Activated CD8-positive, alpha-beta memory T cell treated with anti-CD3 and anti-CD28 coated beads, Interleukin-2, amount 50 U/mL, for 48 hours (primary cell): ENCODE measurements at places on chromosomes 12 and 14.

DNA sequence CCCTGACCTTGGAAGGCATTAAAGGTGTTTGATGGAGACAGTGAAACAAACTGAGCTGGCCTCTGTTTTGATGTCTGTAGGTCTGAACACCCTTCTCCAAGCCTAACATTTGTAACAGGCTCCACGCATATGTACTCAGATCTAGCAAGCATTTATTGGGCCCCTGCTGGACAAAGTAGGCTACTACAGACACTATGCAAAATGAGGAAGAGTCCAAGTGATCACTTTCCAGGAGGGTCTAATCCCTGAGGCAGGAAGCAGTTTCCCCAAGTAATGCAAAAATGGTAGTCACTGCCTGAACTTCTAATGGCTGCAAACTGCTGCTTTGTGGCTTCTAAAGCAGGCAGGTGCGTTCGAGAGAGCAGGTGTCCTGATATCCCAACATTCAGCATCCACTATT, 405.8 kb downstream of the MED13L start:
- DNase-seq: no peak

DNA sequence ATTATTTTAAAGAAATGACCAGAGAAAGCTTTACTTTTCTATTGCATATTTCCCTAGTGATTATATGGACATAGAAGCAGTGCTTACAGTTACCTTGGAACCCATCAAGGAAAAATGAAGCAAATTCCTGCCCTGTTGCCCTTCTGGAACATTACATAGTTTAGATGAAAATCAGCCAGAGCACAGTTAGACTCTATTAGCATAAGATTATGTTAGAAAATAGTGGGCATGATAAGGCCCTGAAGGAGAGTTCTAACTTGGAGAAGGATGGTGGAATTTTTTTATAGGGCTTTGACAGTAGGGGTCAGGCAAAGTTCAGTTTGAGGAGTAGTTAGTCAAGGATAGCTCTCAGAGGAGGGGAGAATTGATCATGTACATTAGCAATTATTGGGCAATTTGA, 74.3 kb downstream of the FUT8 start:
- no peak for DNase-seq

GRCh38 chr12:65612440-65612839, 211.8 kb upstream of the HMGA2 start:
- no peak for DNase-seq

DNA sequence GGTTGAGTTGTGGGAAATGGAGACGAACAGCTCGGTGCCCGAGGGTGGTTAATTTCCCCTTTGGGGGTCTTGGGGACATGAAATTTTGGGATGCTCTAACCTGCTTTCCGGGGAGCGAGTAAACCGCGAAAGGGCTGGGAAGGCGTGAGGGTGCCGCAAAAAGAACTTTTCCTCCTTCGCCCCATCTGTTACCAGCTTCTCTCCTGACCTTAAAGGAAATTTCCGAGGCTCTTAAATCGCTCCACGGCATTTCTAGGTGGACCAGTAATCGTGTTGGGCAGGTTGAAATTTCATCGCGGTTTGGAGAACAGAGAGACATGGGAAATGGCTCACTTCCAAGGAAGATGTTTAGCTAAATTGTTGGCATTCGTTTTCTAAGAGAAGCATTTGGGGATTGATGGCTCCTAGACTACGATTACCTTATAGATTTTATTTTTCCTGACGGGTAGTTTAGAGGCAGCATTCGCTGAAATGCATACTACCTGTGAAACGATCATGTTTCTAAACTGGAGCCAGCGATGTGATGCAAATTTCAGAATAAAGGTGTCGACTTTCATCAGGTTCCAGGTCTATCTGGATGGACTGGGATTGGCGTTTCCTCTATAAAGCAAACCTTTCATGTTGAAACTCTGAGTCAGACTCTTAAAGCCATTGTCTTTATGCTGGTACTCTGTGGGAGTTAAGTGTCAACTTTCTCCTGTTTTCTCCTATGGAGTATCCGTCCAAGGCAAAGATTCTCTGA, 414.5 kb downstream of the PCNX1 start:
- no peak for DNase-seq

- no peak for DNase-seq
Measured at GRCh38 chr12:59734371-59734770, 138.5 kb downstream of the SLC16A7 start.

GRCh38 chr12:119720349-119720748, 52.4 kb downstream of the PRKAB1 start:
- no peak for DNase-seq

DNA sequence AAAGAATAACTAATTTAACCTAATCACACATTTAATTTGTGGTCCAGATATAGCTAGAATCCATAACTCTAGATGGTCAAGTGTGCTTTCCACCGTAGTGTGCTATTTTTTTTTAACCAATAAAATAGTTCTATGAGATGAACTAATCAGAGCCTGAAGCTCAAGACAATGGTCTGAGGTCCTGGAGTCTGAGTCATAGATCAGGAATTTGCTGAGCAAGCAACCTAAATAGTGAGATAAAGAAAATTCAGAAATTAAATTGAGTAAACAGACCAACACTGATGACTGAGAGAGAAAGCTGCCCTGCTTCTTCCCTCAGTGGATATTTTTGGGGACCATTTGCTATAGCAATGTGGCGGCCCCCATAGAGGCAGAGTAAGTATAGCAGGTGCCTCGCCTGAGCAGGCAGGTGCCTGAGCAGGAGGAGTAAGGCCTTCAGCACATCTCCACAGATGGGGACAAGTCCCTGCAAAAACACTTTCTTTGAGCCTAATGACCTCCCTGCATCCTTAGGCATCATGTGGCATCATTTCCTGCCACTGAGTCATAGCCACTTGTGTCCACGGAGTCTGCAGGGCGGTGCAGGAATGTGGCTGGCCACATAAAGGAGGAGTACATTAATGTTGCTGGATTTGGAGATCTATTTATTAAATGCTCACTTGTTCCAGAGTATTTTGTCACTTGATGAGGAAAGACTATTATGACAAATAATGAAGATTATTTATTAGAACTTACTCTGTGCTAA, 13.9 kb upstream of the CLEC4E start:
- no peak for DNase-seq

DNA sequence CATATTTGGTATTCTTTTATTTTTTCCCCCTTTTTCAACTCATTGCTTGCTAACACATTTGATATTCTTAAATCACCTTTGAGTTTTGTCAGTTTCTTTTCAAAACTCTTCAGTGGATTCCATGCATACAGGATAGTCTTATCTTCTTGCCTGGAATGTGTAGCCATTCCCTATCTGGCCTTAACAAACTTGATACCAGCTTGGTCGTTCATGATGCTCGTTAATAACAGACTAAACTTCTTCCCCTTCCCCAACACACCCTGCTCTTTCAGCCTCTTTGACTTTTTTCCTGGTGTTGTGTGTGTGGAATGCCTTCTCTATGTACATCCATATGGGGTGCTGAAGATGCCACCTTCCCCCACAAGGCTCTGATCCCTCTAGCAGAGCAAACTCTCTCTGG, 17.7 kb upstream of the CALM1 start:
- no peak for DNase-seq

- DNase-seq: no peak
Measured at GRCh38 chr12:27652174-27652763, 44.0 kb upstream of the REP15 start.

DNA sequence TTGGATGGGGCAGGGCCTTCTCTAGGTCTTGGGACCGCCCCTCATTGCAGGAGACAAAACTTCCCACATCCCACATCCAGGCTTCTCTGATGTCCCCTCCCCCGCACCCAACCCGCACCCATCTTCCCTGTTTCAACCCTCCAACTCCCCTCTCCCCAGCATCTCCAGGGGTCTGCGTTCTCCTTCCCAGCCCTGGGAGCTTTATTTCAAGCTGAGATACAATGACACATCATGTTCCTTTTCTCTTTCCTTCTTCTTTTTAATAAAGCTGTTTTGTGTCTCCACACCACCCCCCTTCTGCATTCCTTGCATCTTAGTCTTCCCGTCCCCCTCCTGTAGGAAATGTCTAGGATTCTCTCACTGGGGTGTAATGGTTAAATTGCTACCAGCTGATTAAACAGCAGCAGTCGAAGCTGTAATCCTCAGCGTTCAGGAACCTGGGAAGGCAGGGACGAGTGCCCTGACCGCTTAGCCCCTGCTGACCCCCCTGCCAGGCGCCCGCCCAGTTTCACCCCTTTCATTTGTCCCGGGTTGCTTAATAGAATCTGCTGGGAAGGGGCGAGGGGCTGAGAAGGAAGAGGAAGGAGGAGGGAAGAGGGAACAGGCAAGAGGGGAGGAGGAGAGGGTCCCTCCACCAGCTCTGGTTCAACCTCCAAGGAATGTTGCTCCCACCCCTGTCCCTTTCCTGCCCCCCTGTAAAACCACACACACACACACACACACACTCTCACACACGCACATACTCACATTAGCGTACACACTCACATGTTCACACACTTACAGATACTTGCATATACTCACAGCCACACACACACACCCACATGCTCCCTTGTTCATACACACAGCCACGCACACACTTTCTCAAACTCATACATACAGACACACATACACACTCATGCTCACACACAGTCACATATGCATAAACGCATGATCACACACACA, 104.5 kb upstream of the MED13L start:
- DNase-seq: no peak

DNA sequence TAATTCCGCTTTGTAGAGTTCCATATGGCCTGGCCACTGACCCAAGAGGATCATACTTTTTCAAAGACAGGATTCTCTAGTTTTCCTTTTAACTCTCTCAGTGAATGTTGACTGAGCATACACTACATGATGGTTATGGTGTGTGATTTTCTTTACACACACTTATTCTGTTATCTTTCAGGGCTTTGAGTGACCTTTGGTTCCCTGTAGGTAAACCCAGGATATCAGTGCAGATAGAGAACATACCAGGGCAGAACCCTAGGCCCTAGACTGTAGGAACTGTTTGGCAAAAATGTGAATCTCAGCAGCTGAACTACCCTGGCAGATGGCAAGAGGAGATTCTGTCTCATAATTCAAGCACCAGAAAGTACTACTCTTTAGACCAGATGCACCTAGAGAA, 159.6 kb downstream of the KCNA5 start:
- DNase-seq: no peak

DNA sequence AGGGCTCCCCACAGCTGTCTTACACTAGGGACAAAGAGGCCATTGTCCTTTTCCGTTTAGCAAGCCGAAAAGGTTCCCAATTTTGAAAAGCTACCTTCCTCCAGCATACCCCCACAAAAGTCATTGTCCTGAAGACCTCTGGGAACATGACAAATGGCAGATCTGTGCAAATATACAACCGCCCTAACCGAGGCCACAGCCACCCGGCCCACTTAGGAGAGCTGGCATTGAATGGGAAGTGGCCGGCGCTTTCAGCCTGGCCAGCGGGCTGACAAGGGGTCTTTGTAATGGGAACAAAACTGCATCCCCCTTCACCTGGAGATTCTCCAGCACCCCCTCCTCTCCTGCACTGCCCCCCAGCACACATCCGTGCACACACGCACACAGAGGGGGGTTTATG, 48.1 kb upstream of the VASH1 start:
- no peak for DNase-seq

- DNase-seq: no peak
Measured at GRCh38 chr14:49954171-49954631, 61.3 kb downstream of the ARF6 start.

GRCh38 chr14:61231810-61232209, 49.3 kb downstream of the TMEM30B start:
- DNase-seq: no peak

GRCh38 chr12:678747-679712, 15.8 kb upstream of the NINJ2 start:
- DNase-seq: no peak

- DNase-seq: no peak
Measured at GRCh38 chr12:56829908-56830307, 66.8 kb downstream of the HSD17B6 start.

- no peak for DNase-seq
Measured at GRCh38 chr14:61421212-61421923, 100.0 kb downstream of the PRKCH start.

DNA sequence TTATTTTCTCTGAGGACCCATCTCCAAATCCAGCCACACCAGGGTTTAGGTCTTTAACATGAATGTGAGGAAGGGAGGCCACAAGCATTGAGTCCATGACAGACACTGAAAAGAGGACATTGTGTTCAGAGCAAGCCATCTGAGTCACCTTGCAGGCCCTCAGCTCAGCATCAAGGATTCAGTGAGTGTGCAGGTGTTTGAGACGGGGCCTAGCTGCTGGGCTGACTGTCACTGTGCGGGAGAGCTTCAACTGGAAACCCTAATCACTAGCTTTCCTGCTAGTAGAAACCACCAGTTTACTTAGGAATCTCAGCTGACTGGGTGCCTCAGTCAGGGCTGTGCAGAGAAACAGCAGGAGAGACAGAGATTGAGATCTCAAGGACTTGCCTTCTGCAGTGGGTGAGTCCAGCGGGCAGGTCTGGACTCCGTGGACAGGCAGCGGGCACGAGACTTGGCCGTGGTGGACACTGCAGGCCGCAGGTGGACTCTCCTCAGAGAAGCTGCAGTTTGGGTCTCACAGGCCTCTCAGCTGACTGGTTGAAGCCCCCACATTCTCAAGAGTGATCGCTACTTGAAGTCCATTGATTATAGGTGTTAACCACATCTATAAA, 86.1 kb upstream of the DYNC1H1 start:
- no peak for DNase-seq

GRCh38 chr14:74634481-74634880, 22.4 kb upstream of the LTBP2 start:
- DNase-seq: no peak

DNA sequence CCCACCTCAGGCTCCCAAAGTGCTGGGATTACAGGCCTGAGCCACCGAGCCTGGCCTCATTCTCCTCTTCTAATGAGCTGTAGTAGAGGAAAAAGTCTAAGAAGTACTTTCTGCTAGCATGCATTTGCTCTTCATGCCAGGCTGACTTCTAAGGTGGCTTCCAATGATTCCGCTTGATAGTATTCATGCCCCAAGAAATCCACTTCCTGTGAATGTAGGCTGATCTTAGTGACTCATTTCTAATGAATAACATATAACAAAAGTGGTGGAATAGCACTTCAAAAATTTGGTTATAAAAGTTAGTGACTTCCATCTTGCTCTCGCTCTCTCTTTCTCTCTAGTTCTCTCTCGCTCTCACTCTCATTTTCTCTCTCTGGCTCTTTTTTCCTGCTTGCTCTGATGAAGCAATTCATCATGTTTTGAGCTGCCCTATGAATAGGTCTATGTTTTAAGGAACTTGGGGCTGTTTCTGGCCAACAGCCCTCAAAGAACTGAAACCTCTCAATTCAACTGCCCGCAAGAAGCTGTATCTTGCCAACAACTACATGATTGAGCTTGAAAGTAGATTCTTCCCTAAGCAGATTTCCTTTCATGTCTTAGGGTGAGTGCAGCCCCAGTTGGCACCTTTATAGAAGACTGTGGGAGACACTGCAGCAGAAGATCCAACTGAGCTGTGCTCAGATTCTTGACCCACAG, 282.9 kb downstream of the RMST start:
- DNase-seq: no peak

GRCh38 chr14:50714450-50715073, 46.5 kb upstream of the SAV1 start:
- no peak for DNase-seq

- DNase-seq: no peak
Measured at GRCh38 chr12:124661341-124661740, 93.9 kb upstream of the NCOR2 start.

- no peak for DNase-seq
Measured at GRCh38 chr14:90381011-90381786, 15.6 kb upstream of the CALM1 start.
